SIG-M5 (cell line): ENCODE measurements at places on chromosomes 16 and 17.

DNA sequence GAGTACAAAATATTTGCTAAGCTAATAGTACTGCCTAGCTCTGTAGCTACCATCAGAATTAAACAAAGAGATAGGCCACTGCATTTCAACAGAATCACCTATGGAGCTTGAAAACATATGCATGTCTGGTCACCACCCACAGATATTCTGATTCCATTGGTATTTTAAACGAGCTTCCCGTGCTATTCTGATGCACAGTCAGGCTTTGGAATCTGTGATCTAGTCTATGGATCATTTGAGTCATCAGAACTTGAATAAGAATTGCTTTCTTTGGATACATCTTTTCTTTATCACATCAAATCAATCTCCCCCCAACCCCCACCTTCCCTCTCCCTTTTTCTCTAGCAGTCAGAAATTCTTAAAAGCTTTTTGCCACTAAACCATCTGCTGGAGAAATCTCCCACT, 124.7 kb downstream of the NPIPB5 start:
- no peak for DNase-seq

DNA sequence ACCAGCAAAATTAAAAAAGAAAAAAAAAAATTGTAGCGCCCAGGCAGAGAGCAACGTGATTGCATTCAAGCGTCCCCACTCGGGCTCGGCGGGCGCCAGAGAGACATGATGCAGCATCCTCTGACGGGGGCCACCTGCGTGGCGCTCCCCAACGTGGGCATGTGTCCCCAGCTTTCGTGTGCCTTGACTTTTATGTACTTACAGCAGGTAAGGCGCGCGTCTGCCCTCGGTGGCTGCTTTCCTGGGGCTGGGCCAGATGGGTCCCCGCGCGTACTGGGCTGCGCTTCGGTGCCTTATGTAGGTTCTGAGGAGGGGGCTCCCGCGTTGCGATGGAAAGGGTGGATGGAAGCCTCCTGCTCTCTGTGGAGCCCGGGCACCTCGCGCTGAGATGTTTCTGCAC, 28.4 kb upstream of the RBFOX1 start:
- no peak for DNase-seq

DNA sequence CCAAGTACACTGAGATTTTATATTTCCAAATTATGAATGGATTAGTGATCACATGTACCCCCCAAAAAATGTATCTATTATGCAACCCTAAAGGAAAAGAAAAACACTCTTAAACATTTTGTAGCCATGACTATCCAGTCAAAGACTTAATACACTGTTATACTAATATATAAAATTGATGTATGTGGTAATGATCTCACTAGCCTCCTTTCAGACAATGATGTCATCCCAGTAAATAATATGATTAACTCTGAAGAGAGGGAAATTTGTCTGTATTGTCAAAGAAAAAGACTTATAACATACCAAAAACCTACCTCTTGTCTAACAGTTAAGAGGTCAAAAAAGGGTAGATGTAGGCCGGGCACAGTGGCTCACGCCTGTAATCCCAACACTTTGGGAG, 80.7 kb downstream of the USP32 start:
- no peak for DNase-seq

GRCh38 chr17:17924131-17924856, 47.9 kb downstream of the TOM1L2 start:
- DNase-seq = no peak

DNA sequence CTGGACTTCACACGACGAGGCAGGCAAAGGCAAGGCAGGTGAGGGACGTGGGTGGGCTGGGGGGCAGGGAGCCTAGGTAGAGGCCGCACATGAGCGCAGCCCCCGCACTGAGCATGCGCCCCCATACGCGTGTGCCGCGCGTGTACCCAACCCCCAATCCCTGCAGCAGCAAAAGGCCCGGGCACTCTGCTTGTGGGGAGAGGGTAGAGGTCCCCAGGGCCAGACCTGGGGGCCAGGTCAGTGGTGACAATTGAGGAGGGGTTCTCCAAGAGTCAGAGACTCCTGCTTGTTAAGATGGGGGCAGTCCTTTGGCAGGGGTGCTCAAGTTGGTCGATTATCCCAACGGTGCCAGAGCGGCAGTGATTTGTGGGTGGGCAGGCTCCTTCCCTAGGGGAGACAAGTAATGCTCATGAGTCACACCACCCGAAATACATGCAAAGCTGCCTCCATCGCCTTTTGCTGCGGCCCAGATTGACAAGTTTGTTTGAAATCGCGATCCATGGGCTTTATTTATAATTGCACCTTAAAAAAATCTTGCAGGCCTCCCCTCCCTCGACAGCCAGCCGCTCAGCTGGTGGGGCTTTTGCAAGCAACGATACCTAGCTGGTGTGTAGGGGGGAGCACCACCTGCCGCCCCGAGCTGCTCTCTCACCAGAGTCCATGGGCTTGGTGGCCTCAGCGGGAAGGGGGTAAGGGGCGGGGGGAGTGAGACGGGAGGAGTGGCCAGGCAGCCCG, 1.1 kb upstream of the GIT1 start:
- no peak for DNase-seq

- DNase-seq = no peak
These were observed 78.5 kb downstream of the C16orf78 start for GRCh38 chr16:49452108-49452507.

DNA sequence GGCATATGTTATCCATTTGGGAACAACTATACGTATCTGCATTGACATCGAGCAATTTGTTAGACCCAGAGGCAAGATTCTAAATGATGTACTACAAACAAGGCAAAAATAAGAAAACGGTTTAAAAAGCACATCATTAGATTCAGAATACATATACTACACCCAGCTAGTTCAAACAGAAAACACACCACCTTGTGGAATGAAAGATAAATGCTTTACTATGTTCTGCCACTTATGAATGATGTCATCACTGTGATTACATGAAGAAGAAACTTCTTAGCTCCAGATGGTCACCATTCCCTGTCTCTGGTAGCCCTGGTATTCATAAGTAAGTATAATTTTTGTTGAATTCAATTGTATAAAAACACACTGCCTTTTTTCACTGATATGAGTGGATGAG, 7.8 kb downstream of the NACA2 start:
- no peak for DNase-seq

- no peak for DNase-seq
These were observed 133.3 kb downstream of the ENGASE start for GRCh38 chr17:79207960-79208359.
